Thyroid gland (tissue), 4 donors: ENCODE measurements at places on chromosomes 11 and 22.
A peak's percentile ranks its signal among the peaks of the same experiment; 100 is the strongest.

DNA sequence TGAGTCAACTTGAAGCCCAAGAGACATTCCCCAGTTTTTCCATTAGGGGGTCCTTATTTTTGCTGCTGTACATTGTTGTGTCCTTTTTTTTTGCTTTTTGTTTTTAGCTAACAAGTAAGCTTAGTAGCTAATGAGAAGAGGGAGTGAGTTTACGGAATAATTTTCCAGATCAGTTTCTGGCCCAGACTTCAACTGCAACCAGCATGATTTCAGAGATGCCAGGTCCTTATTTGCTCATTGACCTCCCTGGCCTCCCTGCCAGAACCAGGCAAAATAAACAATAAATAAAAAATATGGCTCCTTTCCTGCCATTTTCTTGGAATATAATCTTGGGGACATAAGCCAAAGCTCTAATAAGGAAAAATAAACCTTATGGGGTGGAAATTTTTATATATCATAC lies 185.9 kb downstream of the FAT3 start:
- no peak for DNase-seq

DNA sequence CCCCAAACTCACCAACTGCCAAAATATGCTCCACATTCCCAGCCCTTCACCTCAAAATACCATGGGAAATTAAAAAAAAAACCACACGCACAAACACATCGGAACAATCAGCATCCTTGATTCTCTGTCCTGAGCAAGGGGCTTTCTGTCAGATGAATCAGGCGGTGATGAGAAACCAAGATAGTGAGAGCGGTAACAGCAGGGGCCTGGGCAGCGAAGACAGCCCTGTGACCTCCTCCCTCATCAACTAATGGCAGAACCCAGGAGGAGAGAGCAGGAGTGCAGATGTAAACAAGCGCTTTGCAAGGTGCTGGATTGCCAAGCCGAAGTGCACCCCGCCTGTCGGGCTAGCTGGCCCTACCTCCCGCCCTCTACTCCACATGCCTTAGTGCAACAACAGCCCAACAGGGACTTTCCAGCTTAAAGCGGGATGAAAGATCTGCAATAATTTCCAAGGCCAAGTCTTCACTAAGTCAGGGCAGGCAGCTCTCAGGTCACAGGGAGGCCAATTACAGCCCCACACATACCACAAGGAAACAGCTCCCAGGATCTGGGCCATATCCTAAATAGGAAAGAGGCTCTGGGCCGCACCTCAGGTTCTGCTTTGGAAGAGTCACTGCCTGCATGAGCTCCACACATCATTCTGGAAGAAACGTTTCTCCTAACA lies 72.2 kb upstream of the BID start:
- DNase-seq, result peak; percentile 59

DNA sequence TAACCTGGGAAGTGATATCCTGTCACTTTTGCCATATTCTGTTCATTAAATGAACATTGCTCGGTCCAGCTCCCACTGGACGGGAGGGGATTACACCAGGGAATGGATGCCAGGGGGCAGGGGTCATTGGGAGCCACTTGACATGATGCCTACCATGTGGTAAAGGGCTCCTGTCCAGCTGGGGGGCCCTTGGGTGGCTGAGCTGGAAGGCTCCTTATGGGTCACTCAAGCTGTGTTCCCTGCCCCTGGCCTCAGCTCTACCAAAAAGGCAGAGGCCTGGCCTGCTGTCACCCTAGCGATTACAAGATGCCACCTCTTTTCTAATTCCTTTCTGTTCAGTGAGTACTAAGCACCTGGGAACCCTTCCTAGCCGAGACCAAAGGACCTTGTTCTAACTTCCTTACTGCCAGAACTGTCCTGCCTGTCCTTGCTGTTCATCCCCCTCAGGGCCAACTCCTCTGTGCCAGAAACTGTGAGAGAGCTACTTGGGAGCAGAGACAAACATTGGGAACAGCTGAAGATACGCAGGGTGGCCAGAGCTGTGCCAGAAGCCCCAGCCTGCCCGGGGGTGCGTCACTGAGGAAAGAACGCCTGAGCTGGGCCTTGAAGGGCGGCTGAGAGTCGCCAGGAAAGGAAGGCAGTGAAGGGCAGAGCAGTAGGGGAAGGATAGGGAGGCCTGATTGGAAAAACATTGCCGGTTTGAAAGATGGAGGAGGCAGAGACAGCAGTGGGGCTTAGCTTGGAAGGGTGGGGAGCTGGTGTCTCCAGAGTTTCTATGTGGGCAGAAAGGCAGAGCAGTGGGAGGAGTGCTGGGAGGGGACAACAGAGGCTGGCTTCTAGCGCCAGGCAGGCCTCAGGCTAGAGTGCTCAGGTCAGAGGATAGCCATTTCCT lies 12.7 kb upstream of the UVRAG start:
- no peak for DNase-seq

GRCh38 chr22:36744791-36745190 lies 31.1 kb downstream of the IFT27 start:
- no peak for DNase-seq

GRCh38 chr22:38230916-38231315 lies 29.1 kb downstream of the MAFF start:
- DNase-seq, result no peak

GRCh38 chr11:20161923-20162744 lies 1.9 kb upstream of the DBX1 start:
- no peak for DNase-seq
